ENCODE measurements at places on chromosomes 4 and X. TPM values are rescaled to one million over a fixed set of nuclear protein-coding genes. Genes with fewer than 3 reads are reported as not detected.

CAPN6 gene
- not detected for total RNA-seq

FANCB gene
- 3.2 TPM for total RNA-seq

ARMCX1 gene
- 0.35 TPM for total RNA-seq

PABPC1L2B gene
- total RNA-seq, result not detected

TGIF2LX gene
- total RNA-seq, result not detected

UGDH gene
- total RNA-seq, result 325 TPM

DDX53 gene
- not detected for total RNA-seq

F11 gene
- not detected for total RNA-seq

HOPX gene
- total RNA-seq, result not detected

HSFX2 gene
- not detected for total RNA-seq

DCAF12L1 gene
- not detected for total RNA-seq

TMEM47 gene
- total RNA-seq, result 1.1 TPM

CFP gene
- 0.55 TPM for total RNA-seq

ELF4 gene
- 34.9 TPM for total RNA-seq

CTAG1B gene
- not detected for total RNA-seq
